Small intestine (tissue), 16 donors: ENCODE measurements at places on chromosomes 6 and 20.

DNA sequence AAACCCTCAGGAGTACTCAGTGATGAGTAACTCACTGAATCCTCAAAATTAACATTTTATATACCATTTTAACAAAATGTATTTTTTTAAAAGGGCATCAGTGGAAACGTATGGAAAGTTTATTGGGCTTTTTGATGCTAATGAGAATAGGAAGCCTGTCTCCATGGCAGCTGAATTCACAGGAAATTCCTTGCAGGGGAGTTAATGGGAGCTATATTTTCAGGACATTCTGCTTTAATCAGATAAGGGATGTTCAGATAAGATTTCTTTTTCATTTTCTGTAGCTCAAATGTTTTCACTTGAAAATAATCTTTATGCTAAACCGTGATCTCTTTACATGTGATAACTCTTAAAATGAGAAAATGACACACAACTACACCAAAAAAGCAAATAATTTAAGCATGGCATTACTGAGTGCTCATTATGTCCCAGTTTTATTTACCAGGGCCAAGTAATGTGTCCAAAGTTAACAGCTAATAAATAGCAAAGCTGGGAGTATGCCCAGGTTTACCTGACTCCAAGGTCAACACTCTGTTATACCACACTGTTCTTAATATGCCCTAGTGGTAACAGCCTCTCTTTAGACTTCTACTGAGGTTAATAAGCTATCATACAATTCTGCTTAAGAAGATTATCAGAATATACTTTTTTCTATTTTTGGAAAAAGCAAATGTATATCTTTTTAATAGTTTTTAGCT lies 348.1 kb downstream of the GRIK2 start:
- DNase-seq: no peak

DNA sequence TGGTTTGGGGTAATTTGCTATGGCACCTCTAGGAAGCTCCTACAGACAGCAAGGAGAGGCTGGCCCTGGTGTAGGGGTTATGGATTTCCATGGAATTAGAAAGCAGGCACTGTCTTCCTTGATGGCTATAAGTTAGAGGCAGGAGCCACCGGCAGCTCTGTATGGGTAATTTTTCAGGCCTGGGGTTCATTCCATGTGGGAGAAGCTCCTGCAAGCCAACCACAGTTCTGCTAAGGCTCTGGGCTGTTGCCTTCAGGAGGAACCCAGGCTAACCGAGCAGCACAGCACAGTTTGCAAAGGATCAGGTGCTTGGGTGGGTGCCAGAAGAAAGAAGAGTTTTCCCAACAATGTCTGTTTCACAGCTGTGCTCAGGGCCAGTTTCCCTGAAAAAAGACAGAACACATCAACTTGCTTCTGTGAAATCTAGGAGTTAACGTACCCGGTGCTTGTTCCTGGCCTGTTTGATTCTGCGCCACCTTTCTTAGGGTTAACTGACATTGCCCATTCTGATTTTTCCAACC lies 162.8 kb upstream of the MYLIP start:
- no peak for DNase-seq

DNA sequence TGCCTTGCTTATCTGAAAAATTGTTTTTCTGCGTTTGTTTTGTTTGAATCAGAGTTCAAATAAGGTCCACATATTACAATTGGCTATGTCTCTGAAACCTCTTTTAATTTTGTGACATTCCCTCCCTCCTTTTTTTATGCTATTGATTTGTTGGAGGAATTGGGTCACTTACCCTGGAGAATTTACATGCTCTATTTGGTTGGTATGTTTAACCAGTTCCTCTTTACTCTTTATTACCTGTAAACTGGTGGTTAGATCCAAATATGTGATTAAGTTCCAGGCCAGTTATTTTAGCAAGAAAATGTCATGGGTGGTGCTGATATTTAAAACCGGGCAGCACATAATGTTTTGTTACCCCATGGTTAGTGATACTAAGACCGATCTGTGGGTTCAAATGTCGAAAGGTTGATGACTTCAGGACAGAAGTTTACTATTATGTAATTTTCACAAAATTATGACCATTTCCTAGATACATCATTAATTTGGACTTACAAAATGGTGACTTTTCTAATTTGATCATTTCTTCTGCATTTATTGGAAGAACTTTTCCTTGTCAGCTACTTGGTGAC lies 77.3 kb downstream of the KIZ start:
- no peak for DNase-seq

- DNase-seq: no peak
Observed at GRCh38 chr6:24666097-24666640, 530 bp downstream of the TDP2 start.

DNA sequence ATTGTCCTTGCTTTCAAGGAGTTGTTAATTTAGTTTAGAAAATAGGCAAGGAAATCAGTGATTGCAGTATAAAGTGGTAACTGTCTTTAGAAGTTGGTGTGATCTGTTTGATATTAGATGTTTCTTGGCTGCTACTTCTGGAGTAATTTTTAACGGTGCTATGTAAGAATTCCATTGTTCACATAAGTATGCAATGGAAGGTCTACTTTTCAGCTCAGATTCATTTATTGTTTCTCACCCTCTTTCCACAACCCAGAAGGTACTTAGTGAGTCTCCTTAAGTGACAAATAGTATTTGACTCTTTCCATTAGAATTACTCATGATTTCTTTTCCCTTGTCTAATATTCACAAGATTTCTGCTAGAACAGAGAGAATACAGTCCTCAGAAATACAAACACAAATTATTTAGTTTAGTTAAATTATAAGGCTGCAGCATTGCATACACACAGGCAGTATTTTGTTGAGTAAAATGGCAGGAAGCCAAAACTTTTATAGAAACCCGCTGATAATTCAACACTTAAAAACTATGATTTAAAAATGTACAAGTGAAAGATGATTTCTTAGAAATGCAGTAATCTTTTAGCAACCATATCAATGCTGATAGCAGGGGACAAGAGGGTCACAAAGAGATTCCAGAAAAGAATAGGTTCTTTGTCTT lies 554.3 kb downstream of the CD109 start:
- no peak for DNase-seq

DNA sequence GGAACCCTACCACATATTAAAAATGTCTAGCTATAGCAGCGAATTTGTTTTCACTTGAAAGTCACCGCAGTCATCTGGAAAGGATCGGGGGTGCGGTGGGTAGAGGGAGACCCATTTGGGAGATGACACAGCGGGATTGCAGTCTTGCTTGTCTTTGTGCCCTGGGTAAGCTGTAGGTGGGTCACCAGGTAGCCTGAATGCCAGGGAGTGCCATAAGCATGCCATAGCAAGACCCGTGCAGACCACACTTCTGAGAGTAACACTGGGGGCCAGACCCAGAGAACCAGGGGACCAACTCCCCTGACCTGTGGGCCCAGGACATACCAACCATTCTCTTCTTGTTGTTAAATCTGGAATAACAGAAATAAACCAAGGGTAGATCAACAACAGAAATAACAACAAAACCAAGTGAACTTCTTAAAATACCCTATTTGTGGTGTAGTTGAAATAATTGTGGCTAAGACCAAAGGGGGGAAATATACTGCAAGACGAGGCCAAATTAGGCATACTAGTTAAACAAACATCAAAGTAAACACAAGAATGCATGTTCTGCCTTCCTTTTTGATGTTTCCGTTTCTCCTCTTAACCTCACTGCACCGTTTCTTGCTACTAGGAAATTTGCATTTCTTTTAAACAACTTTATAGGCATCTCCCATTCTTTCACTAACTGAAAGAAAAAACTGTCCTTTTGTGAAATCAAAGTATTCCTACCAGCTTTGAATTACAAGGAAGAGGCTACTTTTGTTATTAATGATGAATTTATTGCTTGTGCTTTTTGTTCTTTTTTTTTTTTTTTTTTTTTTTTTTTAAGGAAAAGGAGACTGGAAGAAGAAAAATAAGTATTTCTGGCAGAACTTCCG lies 128.2 kb downstream of the SASH1 start:
- no peak for DNase-seq

DNA sequence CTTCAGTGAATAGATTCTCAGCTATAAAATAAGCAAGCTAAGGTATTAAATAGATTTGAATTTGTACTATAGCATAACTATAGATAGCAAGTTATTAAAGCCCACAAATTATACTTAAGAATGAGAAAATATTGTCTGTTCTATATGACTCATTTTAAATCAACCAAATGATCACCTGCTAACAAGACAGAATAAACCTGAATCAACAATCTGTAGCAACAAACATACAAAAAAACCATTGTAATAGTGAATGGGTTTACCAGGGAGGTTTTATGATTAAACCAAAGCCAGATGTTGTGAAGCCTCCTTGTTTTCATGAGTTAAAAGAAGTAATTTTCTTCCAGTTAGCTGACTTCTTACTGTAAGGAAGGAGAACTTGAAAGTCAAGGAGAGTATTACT lies 71.9 kb upstream of the HTR1B start:
- DNase-seq: peak; percentile 4

DNA sequence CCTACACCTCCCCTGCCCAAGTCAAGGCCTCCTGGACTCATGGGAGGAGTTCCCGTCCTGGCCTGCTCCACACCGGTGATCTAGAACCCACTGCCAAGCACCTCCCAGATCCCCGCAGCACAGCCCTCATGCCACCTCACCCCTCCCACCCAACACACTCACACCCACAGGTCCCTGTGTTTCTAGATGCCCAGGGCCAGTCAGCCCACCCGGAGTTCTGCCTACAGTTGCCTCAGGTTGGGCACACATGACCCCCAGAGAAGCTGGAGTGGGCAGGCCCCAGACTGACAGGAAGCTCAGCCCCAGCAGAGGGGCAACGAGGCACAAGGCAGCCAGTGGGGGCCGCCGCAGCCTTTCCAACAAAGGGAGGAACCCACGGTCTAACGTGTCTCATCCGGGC lies 29.6 kb downstream of the RRBP1 start:
- DNase-seq: no peak

GRCh38 chr20:50163570-50164317 lies 10.2 kb upstream of the PEDS1 start:
- no peak for DNase-seq

- DNase-seq: no peak
Observed at GRCh38 chr20:47667531-47668312, 117.6 kb downstream of the SULF2 start.

- no peak for DNase-seq
Observed at GRCh38 chr20:33070111-33071053, 9.1 kb upstream of the BPIFB4 start.

DNA sequence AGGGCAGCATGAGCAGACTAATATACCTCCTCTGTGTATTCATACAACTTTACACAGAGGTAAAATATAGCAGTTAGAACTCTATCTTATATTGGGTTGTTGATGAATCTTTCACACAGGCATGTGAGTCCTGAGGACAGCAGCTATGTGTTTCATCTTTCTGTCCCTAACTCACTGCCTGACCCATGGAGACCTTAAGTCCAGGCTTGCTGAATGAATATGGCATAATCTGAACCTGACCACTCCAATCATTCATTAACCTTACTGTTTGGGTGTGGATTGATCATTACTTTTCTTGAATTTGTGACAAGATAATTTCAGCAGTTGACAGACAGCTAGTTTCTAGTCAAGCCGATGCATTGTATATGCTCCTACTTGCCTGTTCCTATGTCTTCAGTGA lies 27.3 kb upstream of the TSPYL1 start:
- no peak for DNase-seq

- DNase-seq: no peak
Observed at GRCh38 chr6:161268531-161269210, 5.2 kb downstream of the AGPAT4 start.

DNA sequence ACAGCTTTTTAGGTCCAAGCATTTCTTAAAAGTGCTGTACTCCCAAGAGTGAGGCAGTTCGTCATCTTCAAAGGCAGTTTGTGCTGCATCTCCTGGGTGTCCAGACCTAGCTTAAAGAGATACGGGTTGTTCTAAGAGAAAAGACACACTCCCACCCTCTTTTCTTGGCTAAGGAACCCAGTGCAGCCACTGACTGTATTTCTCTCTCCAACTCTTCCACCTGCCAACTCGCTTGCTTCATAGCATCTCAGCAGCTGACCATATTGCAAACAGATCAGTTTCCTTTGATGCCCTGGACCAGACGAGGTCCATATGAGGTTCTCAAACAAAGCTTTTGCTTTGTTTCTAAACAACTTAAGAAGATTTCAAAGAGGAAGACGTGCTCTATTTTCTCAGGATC lies 101.1 kb downstream of the ISM1 start:
- DNase-seq: no peak

DNA sequence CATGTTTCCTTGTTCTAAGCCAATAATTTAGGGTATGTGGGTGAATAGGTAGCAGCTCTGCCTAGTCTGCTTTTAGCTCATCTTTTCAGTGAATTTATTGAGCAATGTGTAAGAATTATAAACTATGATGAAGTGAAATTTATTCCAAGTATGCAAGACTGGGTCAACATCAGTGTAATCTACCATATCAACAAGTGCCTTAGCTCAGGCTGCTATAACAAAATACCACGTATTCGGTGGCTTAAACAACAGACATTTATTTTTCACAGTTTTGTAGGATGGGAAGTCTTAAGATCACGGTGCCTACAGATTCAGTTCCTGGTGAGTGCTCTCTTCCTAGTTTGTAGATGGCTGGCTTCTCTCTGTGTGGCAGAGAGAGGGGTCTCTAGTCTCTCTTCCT lies 54.0 kb downstream of the LYRM2 start:
- no peak for DNase-seq

- DNase-seq: no peak
Observed at GRCh38 chr6:27076116-27076515, 171.4 kb upstream of the PRSS16 start.

DNA sequence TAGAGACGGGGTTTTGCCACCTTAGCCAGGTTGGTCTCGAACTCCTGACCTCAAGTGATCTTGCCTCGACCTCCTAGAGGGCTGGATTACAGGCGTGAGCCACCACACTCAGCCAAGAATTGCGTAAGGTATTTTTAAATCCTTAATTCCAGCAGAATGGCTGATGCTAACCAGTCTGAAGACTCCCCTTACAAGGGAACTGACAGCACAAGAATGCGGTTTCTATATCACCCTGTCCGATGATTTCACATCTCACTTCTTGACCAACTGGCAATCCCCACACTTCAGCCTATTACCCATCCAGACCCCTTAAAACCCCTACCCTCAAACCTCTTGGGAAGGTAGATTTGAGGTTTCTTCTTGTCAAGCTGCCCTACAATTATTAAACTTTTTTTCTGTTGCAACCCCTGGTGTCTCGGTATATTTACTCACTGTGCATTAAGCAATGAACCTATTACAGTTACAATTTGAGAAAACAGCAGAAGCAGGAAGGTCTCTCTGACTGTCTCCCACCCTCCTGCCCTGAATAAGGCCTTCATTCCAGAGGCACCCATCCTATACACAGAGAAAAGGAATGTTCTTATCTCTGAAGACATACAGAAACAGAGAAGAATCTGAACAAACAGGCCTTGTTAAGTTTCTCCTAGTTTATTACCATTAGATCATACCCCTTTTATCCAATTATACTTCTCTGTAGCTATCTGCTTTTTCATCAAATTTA lies 164.9 kb downstream of the ARHGAP18 start:
- no peak for DNase-seq
